ENCODE measurements at places on chromosomes 4 and X.
A peak's percentile ranks its signal among the peaks of the same experiment; 100 is the strongest.

- DNase-seq: no peak
These were observed 412.2 kb upstream of the ARX start for GRCh38 chrX:25427873-25428555.

GRCh38 chrX:137366018-137366633 is 199.8 kb upstream of the ZIC3 start:
- DNase-seq: no peak

- no peak for DNase-seq
These were observed 119.1 kb downstream of the TEX13A start for GRCh38 chrX:105101378-105101777.

- no peak for DNase-seq
These were observed 3.3 kb downstream of the NKX6-1 start for GRCh38 chr4:84495794-84496261.

- DNase-seq: no peak
These were observed 28.4 kb upstream of the TNIP3 start for GRCh38 chr4:121192480-121192879.

DNA sequence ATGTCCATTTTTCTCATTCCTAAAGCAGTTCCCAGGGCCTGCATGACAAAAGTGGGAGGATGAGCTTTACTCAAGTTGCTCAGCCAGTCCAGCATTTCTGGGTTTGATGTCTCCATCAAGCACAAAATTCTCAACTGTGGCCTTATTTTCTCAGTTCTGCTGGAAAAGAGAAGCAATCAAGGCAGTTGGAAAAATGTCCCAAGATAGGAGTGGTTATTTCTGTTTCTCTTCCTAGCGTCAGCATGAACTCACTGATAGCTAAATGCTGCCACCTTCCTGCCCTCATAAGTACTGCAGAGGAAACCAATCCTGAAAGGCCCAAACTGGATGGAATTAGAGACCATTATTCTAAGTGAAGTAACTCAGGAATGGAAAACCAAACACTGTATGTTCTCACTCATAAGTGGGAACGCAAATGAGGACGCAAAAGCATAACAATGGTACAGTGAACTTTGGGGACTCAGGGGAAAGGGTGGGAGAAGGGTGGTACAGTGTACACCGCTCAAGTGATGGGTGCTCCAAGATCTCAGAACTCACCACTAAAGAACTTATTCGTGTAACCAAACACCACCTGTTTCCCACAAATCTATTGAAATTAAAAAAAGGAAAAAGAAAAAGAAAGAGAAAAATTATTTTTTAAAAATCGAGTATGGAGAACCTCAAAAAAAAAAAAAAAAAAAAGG is 29.6 kb downstream of the ADH7 start:
- DNase-seq: peak; percentile 75

GRCh38 chr4:2350982-2351381 is 67.5 kb downstream of the ZFYVE28 start:
- no peak for DNase-seq

GRCh38 chrX:17854531-17854930 is 6.6 kb downstream of the RAI2 start:
- DNase-seq: no peak

- no peak for DNase-seq
These were observed 105.4 kb downstream of the SYNPO2 start for GRCh38 chr4:118994030-118994429.

DNA sequence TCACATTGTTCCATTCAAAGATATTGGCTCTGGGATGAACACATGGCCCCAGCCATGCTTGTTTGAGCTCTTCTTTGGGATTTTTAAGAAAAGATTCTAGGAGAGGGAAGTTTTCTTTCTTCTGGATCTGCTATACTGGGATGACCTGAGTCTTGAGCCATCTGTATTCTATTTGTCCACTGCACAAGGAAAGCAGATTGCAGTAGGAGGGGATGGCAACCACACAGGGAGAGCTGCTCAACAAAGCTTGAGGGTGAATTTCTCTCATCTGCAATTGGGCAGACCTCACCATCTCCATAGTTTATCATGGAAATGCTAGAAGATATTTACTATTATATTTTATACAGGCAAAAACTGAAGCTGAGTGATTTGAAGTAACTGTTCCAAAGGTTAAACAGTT is 34.3 kb downstream of the ADH7 start:
- no peak for DNase-seq

- DNase-seq: no peak
These were observed 336.6 kb downstream of the SLITRK2 start for GRCh38 chrX:146154191-146154590.

GRCh38 chr4:12488672-12489071 is 995.5 kb downstream of the RAB28 start:
- DNase-seq: no peak

GRCh38 chr4:140250989-140251552 is 97.1 kb upstream of the MAML3 start:
- DNase-seq: no peak

DNA sequence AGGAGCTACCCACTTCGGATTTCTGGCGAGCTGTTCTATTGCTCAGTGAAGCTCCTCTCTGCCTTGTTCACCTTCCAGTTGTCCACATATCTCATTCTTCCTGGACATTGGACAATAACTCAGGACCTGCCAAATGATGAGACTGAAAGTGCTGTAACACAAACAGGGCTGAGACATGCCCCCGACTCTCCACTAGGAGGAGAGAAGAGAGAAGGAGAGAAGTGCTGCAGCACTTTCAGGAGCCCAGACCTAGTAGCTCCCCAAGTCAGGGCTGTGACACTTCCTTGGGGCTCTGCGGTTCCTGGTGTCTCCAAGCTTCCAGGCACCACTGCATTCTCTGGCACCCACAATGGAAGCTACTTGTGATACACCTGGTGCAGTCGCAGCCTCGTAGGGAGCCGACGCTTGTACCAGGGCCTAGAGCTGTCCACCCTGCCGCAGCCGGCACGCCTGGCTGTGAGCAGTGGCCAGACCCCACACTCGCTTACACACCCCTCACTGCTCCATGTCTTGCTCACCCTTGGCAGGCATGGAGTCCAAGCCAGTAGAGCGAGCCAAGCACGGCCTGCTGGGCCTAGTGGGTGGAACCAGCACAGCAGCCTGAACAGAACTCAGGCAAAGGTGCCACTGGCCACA is 234.9 kb downstream of the TECRL start:
- DNase-seq: no peak

- no peak for DNase-seq
These were observed 465.1 kb upstream of the PABPC4L start for GRCh38 chr4:134666640-134667039.

GRCh38 chr4:119581190-119581873 is 47.3 kb downstream of the PDE5A start:
- no peak for DNase-seq

- DNase-seq: no peak
These were observed 58.4 kb downstream of the DCUN1D4 start for GRCh38 chr4:51901363-51901762.

- no peak for DNase-seq
These were observed at the start of gene LPAR4 for GRCh38 chrX:78747489-78747888. Gene LPAR4 (plus strand): TSS chrX:78747720. CDS start chrX:78754870, 7,150 bp downstream.

GRCh38 chr4:18042754-18043153 is 21.2 kb upstream of the LCORL start:
- no peak for DNase-seq

DNA sequence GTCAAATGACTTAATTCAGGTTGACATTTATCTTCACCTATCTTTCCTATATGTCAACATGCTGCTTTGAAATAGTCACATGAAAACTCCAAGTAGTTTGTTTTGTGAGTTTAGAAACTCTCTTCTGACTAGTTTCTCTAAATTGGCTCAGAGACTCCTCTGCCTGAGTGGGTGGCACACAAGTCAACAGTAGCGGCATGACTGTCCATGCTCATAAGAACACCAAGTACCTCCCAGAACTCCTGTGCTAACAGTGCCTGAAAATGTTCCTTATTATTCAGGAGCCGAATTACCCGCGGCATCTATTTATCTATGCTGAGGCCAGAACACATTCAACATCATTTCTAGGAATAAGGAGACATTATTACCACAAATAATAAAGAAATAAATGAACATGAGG is 116.3 kb downstream of the SORBS2 start:
- DNase-seq: no peak

DNA sequence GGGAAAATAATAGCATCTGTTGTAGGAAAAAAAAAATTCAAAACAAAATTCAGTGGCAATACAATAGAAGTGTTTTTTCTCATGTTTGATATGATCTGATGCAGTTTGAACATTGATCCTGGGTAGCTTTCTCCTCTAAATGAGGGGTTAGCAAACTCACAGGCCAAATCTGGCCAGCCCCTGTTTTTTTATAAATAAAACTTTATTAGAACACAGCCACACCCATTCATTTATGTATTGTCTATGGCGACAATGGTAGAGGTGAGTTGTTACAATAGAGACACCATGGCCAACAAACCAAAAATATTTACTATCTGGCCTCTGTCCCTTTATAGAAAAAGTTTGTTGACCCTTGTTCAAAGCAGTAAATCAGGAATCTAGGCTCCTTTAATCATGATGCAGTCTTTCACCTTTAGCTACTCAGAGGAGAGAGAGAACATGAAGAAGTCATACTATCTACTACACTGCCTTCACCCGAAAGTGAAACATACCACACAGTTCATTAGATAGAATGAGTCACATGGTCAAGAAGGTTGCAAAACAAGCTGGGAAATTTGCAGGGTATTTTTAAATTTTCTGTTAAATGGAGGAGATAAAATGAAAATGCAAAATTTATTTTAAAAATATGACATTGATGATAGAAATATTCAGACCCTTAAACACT is 186.6 kb upstream of the MAOA start:
- no peak for DNase-seq

- DNase-seq: no peak
These were observed 277.3 kb upstream of the HAND2 start for GRCh38 chr4:173807347-173807746.

GRCh38 chrX:117713411-117713810 is 403.2 kb downstream of the KLHL13 start:
- DNase-seq: no peak

DNA sequence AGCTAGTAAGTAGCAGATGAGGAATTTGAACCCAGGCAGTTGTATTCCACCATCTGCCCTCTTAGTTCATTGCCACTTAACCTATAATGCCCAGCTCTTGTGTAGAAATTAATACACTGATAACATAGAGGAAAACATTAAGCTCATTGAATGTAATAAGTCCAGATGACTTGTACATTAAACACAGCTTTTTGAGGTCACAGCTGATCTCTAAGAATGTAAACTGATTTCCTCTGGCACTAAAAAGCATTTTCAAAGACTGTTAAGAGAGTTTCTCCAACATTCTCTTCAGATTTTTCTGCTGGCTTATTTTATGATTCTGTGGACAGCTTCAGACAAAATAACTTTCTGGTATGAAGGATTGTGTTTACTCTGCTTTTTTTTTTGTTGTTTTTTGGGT is 42.7 kb downstream of the HPRT1 start:
- DNase-seq: no peak

DNA sequence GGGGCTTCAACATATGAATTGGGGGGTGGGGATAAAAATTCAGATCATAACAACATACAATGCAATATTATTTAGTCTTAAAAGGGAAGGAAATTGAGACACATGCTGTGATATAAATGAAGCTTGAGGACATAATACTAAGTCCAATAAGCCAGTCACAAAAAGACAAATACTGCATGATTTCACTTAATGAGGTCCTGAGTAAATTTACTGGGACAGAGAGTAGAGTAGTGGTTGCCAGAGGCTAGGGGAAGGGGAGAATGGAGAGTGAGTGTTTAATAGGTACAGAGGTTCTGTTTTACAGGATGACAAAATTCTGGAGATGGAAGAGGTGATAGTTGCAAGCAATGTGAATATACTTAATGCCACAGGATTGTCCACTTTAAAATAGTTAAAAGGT is 89.2 kb upstream of the RAPGEF2 start:
- DNase-seq: no peak

GRCh38 chr4:62544428-62544827 is 1344.3 kb downstream of the ADGRL3 start:
- no peak for DNase-seq

DNA sequence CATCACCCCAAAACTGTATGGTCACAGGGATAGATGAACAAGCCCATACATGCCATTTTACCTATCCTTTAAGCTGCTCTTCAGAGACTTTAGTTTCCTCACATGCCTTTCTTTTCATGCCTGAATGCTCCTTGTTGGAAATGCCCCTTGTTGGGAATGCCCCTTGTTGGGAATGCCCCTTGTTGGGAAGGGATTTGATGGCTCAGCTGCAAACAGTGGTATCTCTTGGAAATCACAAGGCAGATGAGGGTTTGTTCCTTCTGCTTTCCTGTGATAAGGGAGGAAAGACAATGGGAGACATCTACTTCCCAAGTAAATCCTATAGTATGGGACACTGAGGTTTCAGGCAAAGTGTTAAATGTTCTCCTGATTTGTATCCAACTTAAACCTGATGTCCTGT is 11.5 kb downstream of the CXCL2 start:
- DNase-seq: no peak

DNA sequence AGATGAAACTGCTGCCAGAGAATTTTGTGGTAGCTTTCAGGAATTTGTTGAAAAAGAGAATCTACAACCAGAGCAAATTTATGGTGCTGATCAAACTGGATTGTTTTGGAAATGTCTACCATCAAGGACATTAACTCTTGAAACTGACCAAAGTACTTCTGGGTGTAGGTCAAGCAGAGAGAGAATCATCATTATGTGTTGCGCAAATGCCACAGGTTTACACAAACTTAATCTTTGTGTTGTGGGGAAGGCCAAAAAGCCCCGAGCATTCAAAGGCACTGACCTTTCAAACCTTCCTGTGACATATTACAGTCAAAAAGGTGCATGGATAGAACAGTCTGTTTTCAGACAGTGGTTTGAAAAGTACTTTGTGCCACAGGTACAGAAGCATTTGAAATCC is 2.1 kb downstream of the TIGD2 start:
- DNase-seq: no peak

DNA sequence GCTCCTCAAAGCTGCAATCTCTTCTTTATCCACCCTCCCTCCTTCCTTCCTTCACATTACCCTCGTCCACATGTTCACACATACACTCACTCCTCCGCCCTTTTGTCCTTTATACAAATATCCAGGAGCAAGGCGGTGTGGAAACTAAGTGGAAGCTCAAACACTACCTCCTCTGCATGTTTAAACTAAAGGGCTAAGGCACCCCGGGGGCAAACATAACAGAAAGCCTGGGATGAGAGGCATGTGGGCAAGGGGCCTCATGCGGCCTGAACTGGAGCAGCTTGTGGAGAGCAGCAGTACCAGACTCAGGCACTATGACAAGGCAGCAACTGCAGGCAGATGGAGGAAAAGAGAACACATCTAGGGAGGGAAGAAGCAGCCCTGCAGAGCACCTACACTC is 9.5 kb downstream of the MAB21L2 start:
- no peak for DNase-seq

DNA sequence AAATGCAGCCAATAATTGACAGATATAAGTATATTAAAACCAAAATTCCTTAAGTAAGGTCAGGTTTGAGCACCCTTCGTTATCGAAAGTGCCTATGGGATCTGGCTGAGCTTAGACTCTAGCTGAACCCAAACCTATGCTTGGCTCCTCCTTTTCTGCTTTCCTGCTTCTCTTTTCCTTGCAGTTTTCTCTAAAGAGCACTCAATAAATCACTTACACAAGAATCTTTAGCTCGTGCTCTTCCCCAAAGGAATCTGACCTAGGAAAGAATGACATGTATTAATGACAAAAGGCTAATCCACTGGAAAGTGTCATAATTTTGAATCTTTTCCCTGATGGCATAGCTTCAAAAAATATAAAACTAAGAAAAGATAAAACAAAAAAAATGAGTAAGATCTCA is 282.7 kb downstream of the DKK2 start:
- no peak for DNase-seq

Data from thymus (tissue), 14 donors.